Osteoblast (primary cell): ENCODE measurements at places on chromosomes 5 and 9.

DNA sequence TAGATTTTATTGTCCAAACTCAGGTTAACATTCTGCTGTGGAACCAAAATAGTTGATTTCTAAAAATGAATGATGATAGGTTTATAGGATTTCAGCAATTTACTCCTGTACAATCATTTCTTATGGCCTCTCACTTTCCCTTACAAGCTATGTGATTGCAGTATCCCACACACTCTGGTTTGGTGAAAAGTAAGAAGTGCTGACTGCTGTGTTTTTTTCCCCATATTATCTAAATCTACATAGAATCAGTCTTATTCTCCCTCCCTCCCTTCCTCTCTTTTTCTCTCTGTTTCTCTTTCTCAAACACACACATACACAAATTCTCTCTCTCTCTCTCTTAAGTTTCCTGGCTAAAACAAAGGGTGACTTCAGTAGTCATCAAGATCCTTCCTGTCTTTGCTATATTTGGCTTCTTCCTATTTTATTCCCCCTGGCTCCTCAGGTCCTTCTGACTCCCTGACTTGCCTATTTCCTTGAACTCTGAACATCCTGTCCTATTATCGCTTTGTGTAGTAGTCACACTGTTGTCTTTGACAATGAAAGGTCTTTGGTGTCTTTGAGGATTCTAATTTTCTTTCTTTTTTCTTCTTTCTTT lies 55.9 kb upstream of the HAPLN1 start:
- no peak for DNase-seq

- no peak for DNase-seq
Measured at GRCh38 chr5:168612996-168613395, 33.8 kb upstream of the PANK3 start.

GRCh38 chr5:14879937-14880589 lies 8.5 kb upstream of the ANKH start:
- DNase-seq, result no peak

GRCh38 chr5:9046756-9047481 lies 499.0 kb downstream of the SEMA5A start:
- peak; percentile 91 for DNase-seq

DNA sequence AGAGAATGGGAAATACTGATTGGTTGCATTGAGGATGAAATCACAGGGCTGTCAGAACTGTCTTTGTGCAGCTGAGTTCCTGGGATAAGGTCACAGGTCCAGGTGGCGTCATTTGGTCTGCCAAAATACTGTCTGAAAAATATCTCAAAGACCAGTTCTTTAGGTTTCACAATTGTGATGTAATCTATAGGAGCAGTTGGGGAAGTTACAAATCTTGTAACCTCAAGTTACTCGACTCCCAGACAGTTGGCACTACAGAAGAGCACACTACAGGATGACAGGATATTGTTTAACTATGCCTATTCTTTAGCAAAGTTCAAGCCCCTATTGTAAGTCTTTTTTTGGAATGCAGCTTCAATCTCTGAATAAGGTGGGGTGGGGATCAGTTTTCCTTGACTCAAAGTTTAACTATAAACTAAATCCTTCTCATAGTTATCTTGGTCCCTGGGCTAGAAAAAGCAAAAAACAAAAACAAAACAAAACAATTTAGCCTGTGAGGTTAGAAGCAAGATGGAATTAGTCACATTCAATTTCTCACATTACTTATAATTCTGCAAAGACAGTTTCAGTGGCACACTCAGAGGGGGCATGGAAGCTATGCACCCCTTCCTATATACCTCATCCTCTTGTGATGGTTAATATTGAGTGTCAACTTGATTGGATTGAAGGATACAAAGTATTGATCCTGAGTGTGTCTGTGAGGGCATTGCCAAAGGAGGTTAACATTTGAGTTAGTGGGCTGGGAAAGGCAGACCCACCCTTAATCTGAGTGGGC lies 276.0 kb downstream of the AUH start:
- DNase-seq, result no peak

DNA sequence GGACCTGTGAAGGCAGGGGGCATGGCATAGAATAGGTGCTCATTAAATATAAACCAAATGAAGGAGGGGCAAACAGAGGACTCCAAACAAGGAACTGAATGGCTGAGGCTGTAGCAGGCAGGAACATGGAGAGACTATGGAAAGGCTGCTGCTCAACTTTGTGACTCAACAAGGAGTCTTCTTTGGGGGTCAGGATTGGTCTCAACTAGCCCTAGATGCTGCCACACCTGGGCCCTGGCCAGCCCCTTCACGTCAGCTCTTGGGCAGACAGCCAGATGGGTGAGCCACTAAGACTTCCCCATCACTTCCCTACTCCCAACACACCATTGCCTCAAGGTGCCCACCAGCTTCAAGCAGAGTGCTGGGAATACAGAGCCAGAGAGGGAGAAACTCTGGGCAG lies 11.0 kb downstream of the RPP25L start:
- peak; percentile 1 for DNase-seq

- DNase-seq, result no peak
Measured at GRCh38 chr5:151056379-151057325, 24.2 kb downstream of the TNIP1 start.

DNA sequence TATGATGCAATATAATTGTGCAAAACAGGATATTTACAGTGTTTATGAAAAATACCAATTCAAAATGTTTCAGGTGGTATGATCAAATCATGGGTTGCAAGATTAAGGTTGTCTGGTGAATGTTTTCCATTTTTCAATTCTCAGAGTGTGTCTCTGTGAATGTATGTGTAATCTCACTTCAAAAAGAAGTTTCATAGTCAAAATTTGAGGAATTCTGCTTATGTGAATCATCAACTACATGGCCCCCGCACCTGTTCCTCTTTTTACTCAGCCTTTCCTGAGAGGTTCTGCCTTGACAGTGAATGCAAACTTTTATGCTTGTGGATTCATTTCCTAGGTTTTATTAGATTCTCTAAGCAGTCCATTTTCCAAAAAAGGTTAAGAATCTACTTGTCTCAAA lies 32.1 kb downstream of the KCTD16 start:
- DNase-seq, result no peak

DNA sequence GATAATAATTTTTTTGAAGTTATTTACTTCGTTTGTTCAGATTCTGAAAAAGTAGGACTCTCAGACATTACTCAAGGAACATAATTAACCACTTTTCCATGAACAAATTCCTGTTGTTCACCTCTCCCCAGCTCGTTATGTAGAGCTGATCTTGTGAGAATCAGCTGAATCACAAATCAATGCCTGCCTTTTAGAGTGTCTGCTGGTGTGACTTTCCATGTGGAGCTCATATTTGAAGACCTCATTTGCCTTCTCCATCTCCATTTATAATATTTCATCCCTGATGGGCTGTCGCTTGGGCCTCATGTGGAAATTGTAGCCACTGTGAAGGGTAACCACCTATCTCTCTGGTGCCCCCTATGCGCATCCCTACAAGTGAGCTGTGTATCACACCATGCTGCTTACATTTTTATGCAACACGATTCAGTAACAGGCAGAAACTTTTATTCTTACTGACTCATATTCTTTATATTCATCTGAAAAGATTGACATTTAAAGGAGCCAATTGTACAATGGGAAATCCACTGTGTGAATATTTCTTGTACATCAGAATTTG lies 111.3 kb downstream of the STK32A start:
- DNase-seq, result no peak

- no peak for DNase-seq
Measured at GRCh38 chr5:60260658-60261057, 367.1 kb upstream of the PDE4D start.

- DNase-seq, result no peak
Measured at GRCh38 chr5:122967085-122967484, 69.4 kb downstream of the PPIC start.

DNA sequence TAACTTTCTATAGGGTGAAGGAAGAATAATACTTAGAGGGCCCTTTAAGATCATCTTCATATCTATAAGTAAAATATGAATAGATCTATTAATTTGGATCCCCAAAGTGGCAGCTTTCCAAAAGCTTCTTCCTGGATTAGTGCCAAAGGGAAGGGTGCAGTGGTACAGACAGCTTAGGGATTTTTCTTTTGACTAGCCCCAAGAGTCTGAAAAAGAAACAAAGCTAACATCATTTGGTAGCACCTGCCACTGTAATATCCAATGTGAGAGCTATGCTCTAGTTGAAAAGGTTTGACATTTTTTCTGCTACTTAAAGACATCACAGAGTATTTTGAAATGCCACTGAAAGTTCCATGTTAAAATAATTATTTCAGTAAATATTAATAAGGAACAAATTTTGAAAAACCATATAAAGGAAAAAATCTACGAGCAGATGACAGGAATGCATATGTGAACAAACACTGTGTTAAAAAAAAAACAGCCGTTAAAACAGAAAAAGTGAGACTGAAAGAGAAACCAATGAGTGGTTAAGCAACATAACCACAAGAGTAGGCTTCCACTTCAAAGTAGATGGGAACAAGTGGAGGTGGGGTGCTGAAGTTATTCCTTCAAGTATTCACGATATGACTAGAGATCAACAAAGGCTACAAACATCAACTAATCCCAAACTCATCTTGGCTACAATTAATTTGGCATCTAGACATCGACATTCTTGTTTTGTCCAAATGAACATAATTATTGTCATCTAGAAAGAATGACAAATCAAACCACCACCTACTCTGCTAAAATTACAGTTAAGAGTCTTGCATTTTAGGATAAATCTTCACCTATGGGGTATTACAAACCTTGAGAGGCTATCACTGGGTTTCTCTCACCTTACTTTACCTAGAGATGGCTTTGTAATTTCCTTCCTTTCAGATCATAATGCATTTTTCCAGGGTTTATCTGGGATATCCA lies 137.5 kb downstream of the CPLANE1 start:
- DNase-seq, result no peak
